ENCODE measurements at places on chromosomes 13 and 19.

DNA sequence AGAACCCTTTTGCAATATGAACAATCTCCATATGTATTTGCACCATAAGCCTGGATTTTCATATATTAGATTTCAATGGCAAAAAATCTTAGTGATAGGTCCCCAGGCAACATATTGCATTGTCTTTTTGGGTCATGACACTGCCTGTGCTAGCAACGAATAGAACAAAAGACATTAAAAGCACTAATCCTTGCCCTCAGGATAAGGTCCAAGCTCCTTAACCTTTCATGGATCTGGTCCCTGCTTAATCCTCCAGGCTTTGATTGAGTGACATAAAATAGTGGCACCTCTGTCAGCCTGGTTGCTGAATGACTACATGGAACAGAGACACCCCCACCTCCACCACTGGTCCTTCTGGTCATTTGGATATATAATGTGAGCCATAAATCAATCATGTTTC lies 134.4 kb downstream of the RBM26 start:
- DNase-seq: no peak

- DNase-seq: no peak
Measured at GRCh38 chr19:18049385-18049784, 37.3 kb downstream of the IL12RB1 start.

DNA sequence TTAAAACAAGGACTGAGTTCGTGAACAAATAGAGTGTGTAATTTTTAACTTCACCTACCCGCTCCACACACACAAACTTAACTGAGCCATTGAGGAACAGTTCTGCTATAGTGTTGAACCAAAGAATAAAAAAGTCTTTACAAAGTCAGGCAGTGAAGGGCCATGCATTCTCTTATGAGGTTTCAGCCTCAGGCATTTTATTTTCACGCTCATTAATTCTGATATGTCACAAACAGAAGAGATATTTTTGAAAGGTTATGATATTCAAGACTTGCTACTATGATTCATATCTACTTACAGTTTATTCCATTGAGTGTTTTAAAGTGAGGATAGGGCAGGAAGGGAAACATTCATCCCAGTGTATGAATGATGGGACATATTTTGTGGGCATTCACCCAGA lies 282.2 kb downstream of the SLITRK5 start:
- DNase-seq: no peak

GRCh38 chr13:107838588-107839161 lies 376.7 kb downstream of the LIG4 start:
- no peak for DNase-seq

GRCh38 chr19:46967578-46968032 lies 52.0 kb upstream of the NPAS1 start:
- no peak for DNase-seq

GRCh38 chr19:47230054-47230920 lies 712 bp downstream of the BBC3 start:
- peak; percentile 83 for DNase-seq

DNA sequence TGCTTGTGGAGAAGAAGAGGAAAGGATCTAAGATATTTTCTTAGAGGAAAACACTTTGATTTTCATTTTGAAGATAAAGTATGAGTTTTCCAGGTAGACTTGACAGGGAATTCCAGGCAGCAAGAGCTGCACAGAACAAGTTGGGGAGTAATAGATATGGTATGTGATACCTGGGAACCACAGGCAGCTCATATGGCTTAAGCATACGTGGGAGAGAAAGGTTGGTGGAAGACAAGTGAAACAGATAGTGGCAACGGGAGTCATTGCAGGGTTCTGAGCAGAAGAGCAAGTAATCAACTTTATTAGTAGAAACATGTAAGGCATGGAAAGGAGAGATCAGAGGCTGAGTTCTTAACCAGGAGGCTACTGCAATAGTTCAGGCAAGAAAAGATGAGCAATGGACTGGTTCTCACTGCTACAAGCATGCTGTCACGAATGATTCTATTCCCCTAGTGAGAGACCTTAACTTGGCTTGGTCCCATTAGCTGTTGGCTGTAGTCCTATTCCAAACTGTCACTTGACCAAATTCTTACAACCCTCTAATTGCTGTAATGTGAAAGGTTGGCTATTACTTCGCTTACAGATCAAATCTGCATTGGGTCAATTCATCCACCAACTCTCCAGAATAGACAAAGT lies 217.9 kb downstream of the VWA8 start:
- no peak for DNase-seq

DNA sequence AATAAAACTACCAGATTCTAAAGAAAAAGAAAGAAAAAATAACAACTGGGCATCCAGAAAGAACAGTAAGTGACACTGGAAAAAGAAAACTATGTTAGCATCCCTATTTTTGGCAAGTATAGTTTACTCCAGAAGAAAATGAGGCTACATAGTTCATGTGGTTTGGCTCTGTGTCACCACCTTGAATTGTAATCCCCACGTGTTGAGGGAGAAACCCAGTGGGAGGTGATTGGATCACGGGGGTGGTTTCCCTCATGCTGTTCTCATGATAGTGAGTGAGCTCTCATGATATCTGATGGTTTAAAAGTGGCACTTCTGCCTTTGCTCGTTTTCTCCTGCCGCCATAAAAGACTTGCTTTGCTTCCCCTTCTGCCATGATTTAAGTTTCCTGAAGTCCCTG lies 76.9 kb downstream of the ITGBL1 start:
- DNase-seq: peak; percentile 59

DNA sequence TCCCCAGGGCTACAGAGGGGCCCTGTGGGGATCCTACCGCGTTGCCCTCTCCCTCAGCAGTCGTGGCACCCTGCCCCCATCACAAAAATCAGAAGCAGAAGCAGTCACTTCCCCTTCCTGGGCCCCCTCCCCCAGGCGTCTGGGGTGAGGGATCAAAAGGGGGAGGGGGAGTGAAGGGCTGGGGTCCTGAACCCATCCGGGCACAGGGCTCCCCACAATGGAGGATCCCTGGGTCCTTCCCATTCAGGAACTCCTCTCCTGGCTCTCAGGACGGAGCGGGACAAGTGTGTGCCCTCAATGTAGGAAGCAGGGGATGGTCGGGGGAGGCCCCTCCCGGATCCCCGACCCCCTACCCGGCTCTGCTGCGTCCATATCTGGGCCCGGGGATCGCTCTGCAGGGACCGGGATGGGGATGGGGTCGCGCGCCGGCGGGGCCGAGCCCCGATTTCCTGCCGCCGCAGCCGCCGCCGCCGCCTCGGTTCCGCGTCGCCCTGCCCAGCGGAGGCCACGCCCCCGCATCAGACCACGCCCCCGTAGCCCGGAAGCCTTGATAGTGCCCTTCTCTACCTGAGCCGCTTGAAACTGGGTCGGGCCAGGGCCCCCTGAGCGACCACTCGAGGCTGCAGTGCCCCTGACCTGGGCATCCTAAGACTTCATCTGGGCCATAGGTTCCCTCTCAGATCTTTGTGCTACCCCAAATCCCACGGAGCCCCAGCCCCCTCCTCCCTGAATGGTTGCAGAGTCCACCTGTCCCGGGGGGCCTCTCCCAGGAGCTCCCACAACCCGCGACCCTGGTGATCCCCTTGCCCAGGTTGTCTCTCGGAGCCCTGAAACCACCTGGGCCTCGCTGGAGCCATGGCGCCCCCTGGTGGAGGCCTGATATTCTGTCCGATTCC lies at the start of gene GMIP:
GMIP (minus strand) TSS at position 500 of the 896 bp plus-strand sequence; CDS start at position 372, 128 bp downstream.
- peak; percentile 81 for DNase-seq

GRCh38 chr13:98942485-98942884 lies 35.4 kb downstream of the DOCK9 start:
- DNase-seq: no peak

DNA sequence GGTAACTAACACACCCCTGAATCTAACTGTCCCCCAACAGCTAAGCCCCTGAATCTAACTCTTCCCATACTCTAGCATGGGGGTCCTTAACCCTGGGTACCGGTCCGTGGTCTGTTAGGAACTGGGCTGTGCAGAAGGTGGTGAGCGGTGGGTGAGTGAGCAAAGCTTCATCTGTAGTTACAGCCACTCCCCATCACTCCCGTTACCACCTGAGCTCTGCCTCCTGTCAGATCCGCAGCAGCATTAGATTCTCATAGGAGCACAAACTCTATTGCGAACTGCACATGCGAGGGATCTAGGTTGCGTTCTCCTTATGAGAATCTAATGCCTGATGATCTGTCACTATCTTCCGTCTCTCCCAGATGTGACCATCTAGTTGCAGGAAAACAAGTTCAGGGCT lies 6.2 kb upstream of the PHLDB3 start:
- no peak for DNase-seq

GRCh38 chr13:31543190-31543589 lies 196.1 kb upstream of the RXFP2 start:
- DNase-seq: no peak
